ENCODE measurements at places on chromosomes 6 and 20.

GRCh38 chr6:88655586-88655985, 307.8 kb downstream of the RNGTT start:
- DNase-seq = no peak

- no peak for DNase-seq
Measured at GRCh38 chr6:149264629-149265028, 52.9 kb upstream of the TAB2 start.

DNA sequence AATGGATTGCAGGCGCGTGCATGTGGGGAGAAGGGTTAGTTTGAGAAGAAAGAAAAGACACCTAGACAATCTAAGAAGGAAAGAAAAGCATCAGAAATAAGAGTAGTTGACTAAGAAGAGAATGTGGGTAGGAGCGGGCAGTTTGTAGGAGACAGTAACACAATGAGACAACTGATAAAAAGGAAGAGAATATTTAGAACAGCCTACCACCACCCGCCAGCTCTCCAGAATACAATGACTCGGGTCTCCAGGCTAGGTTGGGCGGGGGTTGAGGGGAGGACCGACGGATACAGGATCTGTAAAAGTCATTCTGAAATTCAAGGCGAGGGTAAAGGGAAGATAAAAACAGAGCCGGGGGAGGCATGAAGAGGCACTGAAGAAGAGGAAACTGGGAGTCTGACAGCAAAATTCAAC, 712 bp downstream of the ABHD16A start:
- DNase-seq = no peak

DNA sequence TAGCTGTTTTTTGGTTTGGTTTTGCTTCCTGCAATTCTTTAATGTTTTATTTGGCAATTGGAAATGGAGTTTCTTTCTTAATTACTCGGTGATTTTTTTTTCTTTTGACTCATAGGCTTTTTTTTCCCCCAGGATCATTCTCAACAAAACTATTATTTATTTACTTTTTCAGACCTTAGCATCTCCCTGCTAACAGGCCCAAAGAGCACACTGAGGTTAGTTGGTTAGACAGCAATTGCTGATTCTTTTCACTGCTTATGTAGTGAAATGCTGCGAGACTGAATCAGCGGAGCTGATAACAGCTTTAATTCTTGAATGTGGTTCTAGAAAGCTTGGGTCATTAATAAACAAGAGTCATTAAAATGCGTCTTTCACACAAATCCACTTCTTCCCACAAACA, 79.1 kb upstream of the ZFP64 start:
- no peak for DNase-seq

- DNase-seq = no peak
Measured at GRCh38 chr6:139330826-139331500, 39.2 kb upstream of the TXLNB start.

- DNase-seq = no peak
Measured at GRCh38 chr20:33667245-33667675, 517 bp downstream of the ACTL10 start.

DNA sequence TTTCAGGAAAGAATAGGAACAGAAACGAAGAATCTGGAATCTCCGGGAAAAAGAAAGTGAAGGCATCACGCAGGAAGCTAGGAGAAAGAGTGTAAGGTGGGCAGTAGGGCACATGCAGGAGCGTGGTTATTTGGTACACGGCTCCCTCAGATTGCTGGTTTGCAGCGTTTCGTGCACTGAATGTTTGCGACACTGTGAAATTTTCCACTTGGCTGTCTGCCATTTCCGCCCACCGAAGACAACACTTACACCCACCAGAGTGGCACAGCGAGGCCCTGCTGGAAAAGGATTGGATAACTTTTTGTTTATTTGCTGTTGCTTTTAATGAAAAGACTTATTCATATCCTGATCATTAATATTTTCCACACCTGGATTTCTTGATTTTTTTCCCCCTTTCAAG, 248.3 kb downstream of the GMPR start:
- DNase-seq = no peak

DNA sequence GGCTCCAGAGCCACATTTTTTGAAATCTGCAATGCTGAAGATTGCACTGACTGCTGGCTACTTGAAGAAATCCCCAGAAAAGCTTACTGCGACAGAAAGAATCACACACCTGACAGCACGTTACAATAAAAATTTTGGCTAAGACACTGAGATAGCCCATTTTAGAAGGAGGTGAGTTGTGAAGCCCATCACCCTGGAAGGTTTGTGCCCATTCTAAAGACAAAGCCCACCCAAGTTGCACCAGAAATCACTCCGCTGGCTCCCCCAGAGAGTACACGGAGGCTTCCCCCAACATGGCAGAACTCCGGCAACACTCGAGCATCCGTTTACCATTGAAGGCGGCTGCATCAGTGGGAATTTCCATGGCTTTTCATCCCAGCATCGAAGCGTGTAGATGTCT, 29.4 kb downstream of the LPA start:
- no peak for DNase-seq

- DNase-seq = no peak
Measured at GRCh38 chr20:60420676-60421229, 462.5 kb downstream of the CDH26 start.

- DNase-seq = no peak
Measured at GRCh38 chr20:37452236-37452635, 68.8 kb upstream of the NNAT start.

DNA sequence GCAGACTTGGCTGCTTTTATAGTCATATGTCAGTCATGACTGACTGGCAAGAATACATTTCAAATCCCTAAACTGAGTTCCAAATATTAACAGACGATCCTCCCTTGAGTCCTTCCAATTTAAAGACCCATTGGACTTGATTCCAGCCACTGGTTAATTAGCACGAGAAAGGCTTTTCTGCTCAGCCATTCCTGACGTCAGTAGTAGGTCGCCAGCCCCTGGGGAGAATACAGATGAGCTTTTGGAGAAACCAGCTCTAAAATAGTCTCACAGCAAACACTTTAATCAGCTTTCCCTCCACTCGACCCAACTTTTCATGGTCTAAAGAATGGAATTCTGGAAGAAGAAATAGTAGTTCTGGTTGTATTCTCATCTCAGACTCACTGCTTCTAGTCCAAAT, 91.6 kb downstream of the SLC22A3 start:
- DNase-seq = no peak

DNA sequence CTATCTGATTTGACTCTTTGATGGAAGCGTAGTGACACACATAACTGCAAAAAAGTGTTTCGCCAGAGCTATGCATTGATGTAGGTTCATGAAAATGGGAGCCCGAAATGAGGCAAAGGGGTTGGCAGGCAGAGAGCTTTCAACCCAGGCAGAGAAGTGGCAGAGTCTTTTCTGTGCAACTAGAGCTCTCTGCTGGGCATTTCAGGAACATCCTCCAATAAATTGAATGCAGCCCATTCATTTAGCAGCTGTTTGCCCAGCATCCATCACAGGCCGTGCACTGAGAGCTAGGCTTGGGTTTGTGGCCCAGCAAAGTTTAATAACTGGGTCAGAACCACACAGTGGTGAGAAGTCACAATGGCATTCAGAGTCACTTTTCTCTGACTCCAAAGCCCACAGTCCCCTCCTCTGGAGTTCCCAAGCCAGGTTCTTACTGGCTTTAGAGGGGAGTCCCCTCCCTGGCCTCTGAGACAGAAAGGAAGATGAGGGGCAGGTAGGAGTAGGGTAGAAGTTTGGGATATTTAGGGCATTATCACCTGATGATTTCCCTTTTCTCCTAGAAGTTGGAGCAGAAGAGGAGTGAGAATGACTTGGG, 31.8 kb upstream of the ELMO2 start:
- DNase-seq = peak; percentile 46

DNA sequence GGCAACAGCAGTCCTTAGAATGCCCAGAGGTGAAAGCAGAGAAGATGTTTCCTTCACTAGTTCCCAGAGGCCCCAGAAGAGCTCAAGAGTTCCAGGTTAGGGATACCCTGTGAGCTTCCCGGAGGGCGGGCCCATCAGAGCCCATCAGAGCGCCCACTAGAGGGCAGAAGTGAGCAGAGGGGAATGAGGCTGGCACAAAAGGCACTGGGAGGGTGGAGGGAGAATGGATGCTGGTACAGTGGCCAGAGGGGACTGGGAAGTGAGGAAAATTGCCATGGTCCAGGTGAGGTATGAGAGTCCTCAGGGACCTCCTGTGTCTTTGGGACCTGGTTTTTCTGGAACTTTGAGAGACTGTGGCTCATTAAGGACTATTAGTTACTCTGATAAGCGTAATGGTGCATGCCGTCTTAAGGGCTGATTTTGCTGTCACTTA, 57.3 kb downstream of the LINC00237 start:
- peak; percentile 46 for DNase-seq

GRCh38 chr6:152948150-152948768, 34.6 kb downstream of the FBXO5 start:
- DNase-seq = no peak

GRCh38 chr20:35517125-35517524, 12.3 kb downstream of the C20orf173 start:
- DNase-seq = no peak

GRCh38 chr6:91376686-91377085, 789.8 kb upstream of the MAP3K7 start:
- DNase-seq = no peak

- DNase-seq = no peak
Measured at GRCh38 chr20:62430311-62430853, 3.0 kb upstream of the RBBP8NL start.

All from WERI-Rb-1 (cell line).